ENCODE measurements at places on chromosomes 4 and X.

GRCh38 chr4:176302283-176303275, 17.2 kb upstream of the SPCS3 start:
- no peak for DNase-seq

DNA sequence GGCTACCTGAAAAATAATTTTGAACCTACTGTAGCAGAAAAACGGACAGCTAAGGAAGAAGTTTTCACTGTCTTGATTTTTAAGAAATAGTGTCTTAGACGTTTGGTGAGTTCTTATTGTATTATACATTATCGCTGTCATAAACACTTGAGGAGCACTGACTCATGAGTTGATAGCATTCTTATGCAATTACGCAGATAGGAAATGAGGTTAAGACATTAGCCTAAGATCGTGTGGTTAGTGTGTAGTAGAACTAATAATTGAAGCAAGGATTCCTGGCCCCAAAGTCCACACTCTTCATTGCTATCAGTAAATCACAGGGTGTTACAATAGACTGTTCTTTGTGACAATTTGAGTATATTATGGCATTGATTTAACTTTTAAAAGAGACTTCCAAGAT, 238.1 kb downstream of the ARAP2 start:
- no peak for DNase-seq

DNA sequence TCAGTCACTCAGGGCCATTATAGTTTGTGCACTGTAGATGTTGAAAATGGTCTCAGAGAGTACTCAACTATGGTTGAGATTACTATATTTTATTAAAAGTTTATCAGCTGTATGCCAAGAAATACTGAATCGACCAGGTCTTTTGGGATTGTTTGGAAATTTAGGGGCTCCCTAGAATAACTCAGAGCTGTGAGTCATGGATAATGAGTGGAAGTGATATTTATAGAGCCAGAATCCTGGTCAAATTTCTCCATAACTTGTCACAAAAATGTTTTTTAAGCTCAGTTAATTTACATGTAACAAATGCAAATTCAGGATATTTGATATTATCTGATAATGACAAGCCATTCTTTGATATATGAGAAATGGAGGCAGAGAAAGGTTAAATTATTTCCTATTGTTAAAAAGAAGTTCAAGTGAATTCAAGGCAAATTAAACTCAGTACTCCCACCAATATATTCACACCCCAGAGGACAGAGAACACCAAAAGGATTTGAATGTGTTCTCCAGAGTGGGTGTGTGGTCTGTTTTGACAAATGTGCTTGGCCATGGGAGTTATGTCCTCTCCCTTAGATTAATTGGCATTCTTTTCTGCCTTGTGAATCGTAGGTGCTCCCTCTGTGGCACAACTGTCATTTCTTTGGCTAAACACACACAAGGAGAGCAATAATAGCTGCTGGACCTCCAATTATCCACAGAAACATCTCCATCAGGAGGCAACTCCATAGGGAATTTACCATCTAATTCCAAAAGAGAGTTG, 37.7 kb downstream of the ARHGAP24 start:
- DNase-seq, result no peak

- DNase-seq, result no peak
Measured at GRCh38 chr4:145071560-145071959, 26.4 kb downstream of the ANAPC10 start.

- no peak for DNase-seq
Measured at GRCh38 chrX:129007631-129008030, 515.7 kb downstream of the SMARCA1 start.

DNA sequence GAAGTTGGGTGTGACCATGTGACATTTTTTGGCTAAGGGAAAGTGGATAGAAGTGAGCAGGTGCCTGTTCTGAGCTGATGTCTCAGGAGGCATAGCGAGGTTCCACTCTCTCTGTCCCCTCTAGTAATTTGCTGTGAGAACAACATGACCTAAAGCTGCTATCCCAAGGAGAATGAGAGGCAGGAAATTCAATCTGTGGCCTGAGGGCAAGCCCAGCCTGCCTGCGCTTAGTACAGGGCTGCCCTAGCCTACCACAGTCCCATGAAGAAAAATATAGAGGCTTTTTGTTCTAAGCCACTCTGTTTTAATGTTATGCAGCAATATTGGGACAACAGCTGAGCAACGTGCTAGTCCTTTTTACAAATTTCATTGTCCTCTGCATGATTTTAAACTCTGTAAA, 193.1 kb downstream of the LDB2 start:
- no peak for DNase-seq

- DNase-seq, result no peak
Measured at GRCh38 chr4:75878246-75878756, 24.0 kb downstream of the PPEF2 start.

GRCh38 chrX:85004255-85004654, 578 bp downstream of the APOOL start:
- DNase-seq, result no peak

DNA sequence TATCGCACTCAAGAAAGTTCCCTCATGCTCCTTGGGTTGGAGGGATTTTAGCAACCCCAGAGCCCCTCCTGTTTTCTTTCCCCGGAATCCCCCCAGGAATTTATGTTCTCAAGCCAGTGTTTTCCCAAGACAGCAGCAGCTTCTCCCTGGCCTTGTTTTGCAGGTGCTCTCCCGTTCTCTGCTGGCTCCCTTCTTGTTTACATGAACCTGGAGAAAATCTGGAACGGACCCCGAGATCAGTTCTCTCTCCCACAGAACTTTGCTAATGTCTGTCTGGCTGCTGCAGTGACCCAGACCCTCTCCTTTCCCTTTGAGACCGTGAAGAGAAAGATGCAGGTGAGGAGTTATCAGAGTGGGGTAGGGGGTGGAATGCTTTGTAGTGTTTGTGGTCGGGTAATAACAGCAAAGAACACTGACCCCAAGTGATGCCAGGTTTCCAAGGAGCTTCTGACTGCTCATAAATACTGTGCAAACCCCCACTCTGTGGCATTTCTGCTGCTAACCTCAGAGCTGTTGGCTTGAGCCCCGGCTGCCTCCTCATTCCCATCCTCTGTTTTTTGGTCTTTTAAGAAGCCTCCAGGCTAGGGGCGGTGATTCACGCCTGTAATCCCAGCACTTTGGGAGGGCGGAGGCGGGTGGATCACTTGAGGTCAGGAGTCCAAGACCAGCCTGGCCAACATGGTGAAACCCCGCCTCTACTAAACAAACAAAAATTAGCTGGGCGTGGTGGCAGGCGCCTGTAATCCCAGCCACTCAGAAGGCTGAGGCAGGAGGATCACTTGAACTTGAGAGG, 11.1 kb downstream of the SLC25A43 start:
- DNase-seq, result no peak

DNA sequence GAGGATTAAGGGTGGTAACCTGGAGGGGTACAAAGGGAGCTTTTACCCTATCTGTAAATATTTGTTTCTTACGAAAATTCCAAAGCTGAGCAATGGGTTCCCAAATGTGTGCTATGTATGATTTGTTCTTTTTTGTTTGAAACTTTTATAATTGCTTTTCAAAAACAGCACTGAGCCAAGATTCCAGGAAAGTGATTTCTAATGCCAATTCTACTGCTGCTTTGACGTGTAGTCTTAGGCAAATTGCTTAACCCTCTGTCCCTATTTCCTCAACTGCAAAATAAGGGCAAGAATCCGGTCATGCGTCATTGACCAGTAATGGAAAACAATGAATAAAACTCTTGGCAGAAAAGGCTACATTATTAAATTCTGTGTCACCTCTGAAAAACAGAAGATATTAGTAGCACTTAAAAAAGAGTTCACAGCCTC, 454.7 kb downstream of the IL15 start:
- DNase-seq, result no peak

- DNase-seq, result no peak
Measured at GRCh38 chr4:8769645-8770517, 101.8 kb downstream of the HMX1 start.

- DNase-seq, result no peak
Measured at GRCh38 chr4:37903901-37904300, 13.0 kb downstream of the TBC1D1 start.

- no peak for DNase-seq
Measured at GRCh38 chrX:111308039-111308438, 37.8 kb upstream of the CAPN6 start.

- DNase-seq, result no peak
Measured at GRCh38 chr4:136558940-136559494, 973.3 kb downstream of the PCDH18 start.

- DNase-seq, result no peak
Measured at GRCh38 chr4:53713296-53713695, 122.0 kb upstream of the LNX1 start.

GRCh38 chrX:40471965-40472648, 108.7 kb upstream of the ATP6AP2 start:
- no peak for DNase-seq

DNA sequence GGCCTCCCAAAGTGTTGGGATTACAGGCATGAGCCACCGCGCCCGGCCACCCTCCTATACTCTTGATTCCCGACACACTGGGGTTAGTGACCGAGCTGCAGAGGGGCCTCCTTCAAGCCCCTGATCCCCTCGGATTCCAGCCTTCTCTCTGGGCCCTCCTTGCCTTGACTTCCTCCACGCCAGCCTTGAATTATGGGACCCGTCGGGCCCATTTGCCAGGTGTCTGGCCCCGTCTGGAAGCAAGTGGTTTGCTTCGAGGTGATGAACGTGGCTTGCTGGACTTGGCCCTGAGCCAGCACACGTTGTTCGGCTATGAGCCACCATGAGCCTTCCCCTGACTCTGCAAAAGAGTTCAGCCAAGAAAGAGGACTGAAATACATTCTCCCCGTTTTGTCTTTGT, 37.4 kb upstream of the GRPEL1 start:
- DNase-seq, result no peak

- DNase-seq, result no peak
Measured at GRCh38 chrX:15395789-15396188, 11.6 kb upstream of the VEGFD start.

- DNase-seq, result no peak
Measured at GRCh38 chr4:174983128-174983750, 65.1 kb downstream of the ADAM29 start.

GRCh38 chr4:89196056-89196674, 84.8 kb downstream of the TIGD2 start:
- no peak for DNase-seq

- DNase-seq, result no peak
Measured at GRCh38 chr4:44632089-44632488, 19.3 kb downstream of the YIPF7 start.

- no peak for DNase-seq
Measured at GRCh38 chrX:318739-319578, at the start of gene GTPBP6. Gene GTPBP6, minus strand, starts transcription at chrX:318796. Its CDS starts 9 bp downstream, at chrX:318787.

GRCh38 chr4:147960971-147961370, 229.1 kb downstream of the ARHGAP10 start:
- no peak for DNase-seq

DNA sequence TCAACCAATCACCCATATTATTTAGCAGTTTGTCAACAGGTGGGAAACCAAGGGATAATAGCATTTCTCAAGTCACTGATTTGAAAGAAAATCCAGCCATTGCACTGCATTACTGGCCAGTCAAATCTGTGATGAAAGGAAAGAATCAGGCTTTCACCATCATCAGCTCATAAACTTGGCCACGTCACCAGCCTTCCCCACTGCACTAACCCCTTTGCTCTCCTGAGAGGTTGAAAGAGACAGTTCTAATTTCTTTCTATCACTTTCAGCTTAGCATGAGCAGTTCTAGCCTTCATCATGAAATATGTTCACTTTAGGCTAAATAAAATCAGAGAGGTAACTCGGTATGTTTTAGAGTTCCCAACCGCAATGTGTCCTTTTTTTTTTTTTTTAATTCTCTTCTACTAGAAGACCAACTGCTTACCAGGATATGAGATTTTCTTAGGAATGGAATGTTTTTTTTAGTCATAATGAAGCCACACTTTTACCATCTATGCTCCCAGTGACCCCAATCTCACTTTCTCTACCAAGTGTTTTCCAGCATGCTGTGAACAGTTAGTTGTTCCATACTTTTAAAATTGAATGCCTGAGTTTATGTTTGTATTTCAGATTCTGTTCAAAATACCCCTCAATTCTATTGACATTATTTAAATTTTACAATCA, 55.7 kb upstream of the SLC7A11 start:
- DNase-seq, result no peak

GRCh38 chr4:90445380-90445779, 318.2 kb downstream of the CCSER1 start:
- DNase-seq, result no peak

DNA sequence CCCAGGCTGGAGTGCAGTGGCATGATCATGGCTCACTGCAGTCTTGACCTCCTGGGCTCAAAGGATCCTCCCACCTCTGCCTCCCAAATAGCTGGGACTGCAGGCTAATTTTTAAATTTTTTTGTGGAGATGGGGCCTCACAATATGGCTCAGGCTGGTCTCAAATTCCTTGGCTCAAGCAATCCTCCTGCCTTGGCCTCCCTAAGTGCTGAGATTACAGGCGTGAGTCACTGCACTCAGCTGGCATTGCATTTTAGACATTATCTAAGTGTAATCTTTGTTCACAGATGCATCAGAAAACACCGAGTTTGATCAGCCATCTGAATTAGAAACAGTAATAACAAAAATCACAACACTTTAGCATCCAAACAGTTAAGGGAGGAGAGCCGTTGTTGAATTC, 53.4 kb upstream of the CBR4 start:
- DNase-seq, result no peak

DNA sequence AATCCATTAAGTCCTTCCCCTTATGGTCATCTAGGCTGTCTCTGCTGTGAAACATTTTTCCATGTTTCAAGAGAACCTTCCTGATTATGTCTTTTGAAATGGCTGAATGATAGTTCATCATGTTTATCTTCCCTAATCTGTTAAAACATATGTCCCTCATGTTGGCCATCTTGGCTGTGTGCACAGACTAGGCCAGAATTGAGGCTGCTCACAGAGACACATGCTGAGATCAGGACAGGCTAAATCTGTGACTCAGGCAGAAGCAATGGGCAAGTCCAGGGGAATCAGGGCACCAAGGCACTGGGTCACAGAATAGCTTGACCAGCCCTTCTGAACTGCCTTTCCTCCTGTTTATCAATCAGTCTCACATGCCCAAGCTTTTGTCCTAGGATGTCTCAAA, 78.3 kb downstream of the FHDC1 start:
- no peak for DNase-seq

DNA sequence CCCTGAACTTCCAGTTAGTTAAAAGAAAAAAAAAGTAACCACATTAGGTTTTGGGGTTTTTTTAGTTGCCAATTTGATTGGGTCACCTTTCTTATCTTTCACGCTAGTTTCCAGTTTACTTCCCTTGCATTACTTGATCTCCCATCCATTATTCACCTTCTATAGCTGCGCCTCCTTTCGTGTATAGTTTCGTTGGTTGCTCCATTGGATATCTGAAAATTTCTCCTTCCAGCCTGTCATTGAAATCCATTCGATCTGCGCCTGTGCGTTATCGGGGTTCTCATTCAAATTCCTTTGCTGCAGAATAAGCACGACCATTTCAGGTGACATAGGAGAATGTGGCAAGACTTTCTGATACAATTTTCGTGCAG, 764 bp downstream of the TRAPPC11 start:
- no peak for DNase-seq

GRCh38 chr4:122073615-122074014, 78.5 kb upstream of the BLTP1 start:
- no peak for DNase-seq

- no peak for DNase-seq
Measured at GRCh38 chr4:40888933-40889332, 139.2 kb downstream of the NSUN7 start.

All from hypothalamus (tissue), 51 donors.